Memory B cell (primary cell): ENCODE measurements at places on chromosomes 16 and 17.
A peak's percentile ranks its signal among the peaks of the same experiment; 100 is the strongest.

DNA sequence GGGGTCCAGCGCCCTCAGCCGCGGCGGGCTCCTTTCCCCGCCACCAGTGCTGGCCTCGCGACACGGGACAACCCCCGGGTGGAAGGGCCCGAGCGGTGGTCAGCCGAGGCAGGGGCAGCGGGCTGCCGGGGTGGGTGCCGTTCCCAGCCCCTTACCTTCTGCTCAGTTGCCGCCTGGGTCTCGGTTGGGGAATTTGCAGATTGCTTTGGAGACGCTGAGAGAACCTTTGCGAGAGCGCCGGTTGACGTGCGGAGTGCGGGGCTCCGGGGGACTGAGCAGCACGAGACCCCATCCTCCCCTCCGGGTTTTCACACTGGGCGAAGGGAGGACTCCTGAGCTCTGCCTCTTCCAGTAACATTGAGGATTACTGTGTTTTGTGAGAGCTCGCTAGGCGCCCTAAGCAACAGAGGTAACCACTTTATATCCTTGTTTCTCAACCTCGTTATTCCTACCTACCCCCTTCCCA lies 381 bp downstream of the CTNS start:
- H3K27ac ChIP-seq, result peak overlapping the region; percentile 96
- no peaks in the 10 kb centered on the region for H3K36me3 ChIP-seq
- no peak for DNase-seq
- peaks cover 25% of the 10 kb centered on the region for H3K4me1 ChIP-seq
- no peaks in the 10 kb centered on the region for H3K27me3 ChIP-seq
- H3K4me3 ChIP-seq, result peak overlapping the region; percentile 95

- H3K27me3 ChIP-seq, result no peaks in the 10 kb centered on the region
- no peak overlapping the region for H3K27ac ChIP-seq
- H3K4me1 ChIP-seq, result peaks cover 2% of the 10 kb centered on the region
- H3K36me3 ChIP-seq, result no peaks in the 10 kb centered on the region
- no peak overlapping the region for H3K4me3 ChIP-seq
Measured at GRCh38 chr17:17561408-17562145, 29.9 kb downstream of the PEMT start.

DNA sequence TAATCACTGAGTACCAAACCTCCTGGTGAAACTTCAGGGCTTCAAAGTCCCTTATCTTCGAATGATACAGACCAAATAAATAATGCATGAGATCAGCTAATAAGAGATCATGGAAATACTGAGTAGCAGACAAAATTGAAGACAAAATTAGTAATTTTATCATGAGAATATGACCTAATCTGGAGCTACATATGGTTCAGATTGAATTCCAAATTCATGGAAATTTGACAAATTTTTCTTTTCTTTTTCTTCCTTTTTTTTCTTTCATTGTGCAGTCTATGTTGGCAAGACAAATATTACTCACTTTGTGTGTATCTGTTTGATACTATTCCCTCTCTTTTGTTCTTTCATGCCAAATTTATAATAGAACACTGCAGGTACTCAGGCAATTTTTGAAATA lies 218.1 kb upstream of the KCNJ16 start:
- no peak overlapping the region for H3K4me3 ChIP-seq
- DNase-seq, result no peak
- H3K27me3 ChIP-seq, result no peaks in the 10 kb centered on the region
- no peak overlapping the region for H3K27ac ChIP-seq
- no peaks in the 10 kb centered on the region for H3K36me3 ChIP-seq

- H3K27ac ChIP-seq, result no peak overlapping the region
- no peak for DNase-seq
- no peaks in the 10 kb centered on the region for H3K4me1 ChIP-seq
- H3K4me3 ChIP-seq, result no peak overlapping the region
Measured at GRCh38 chr17:33225994-33226393, 67.1 kb downstream of the ASIC2 start.

DNA sequence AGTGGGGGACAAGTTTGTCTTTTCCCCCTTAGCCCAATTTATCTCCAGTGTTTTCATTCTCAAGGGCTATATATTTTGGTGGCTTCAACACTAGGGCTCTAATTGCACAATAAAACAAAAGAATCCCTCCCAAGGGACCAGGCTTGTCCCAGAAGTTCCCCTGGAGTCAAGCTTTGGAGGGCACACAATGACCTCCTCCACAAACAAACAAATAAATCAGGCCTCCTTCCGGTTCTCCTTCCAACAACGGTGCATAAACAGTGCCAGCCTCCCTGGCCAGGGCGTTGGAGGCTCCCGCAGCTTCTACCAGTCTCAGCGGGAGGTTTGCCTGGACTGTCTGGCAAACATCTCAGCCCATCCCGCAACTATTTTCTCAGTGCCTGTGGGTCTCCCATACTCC lies 188.0 kb upstream of the FOXF1 start:
- H3K27me3 ChIP-seq, result peaks cover 8% of the 10 kb centered on the region
- no peaks in the 10 kb centered on the region for H3K4me1 ChIP-seq
- no peaks in the 10 kb centered on the region for H3K36me3 ChIP-seq
- DNase-seq, result no peak
- no peak overlapping the region for H3K4me3 ChIP-seq

DNA sequence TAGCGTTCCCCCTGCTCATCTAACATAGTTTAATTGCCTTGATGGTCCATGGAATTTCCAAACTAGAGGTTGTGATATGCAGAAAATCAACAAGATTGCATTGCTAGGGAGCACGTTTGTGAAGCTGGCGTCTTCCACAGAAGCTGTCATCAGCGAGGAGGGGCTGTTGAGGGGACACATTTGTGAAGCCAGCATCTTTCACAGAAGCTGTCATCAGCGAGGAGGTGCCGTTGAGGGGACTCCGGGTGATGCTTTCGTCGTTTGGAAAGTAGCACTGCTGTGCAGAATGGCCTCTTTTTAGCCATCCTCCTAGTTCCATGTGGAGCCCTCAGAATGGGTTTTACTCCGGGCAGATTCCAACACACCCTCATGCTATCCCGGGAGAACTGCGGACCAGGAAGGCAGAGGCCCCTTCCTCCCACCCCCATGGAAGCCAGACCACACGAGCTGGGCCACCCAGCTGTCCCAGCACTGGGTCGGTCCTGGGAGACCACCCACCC lies 119.6 kb upstream of the CHMP6 start:
- no peak overlapping the region for H3K27ac ChIP-seq
- H3K4me1 ChIP-seq, result peaks cover 13% of the 10 kb centered on the region
- peaks cover 14% of the 10 kb centered on the region for H3K36me3 ChIP-seq
- no peak for DNase-seq
- no peak overlapping the region for H3K4me3 ChIP-seq
